Suppressor macrophage treated with lipopolysaccharide for 1 hour (primary cell): ENCODE measurements at places on chromosomes 1 and 21.
A peak's percentile ranks its signal among the peaks of the same experiment; 100 is the strongest.

DNA sequence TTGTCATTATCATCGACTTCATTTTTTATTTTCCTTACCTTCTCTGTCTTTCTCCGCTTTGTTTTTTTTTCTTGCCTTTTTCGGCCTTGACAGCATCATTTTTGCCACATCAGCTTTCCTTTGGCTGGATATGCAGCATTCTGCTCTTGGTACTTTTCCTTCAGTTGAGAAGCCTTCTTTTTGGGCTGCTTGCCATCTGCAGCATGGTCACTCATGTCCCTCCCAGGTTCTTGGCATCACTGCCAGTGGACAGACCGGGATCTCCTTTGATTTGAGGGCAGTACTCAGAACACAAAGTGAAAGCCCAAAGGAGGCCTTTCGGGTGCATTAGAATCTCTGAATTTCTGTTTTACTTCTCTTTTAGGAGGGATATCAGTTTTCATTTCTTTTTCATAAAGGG, 3.7 kb upstream of the PARP1 start:
- no peak for DNase-seq

DNA sequence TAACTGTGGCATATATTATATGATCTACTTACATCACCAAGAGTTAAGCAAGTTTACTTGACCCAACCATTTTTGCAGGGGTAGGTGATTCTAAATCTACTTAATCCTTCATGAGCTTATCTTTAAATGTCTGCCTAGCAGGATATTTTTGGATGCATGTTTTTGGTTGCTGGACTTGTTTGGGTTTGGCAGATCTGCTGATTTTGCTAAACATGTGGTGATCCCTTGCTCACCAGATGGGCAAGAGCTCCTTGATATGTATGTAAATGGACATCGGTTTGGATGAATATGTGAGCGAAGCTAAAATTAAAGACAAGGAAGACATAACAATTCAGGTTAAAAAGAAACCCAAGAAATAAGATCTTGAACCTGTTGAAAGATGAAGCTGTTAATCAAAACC, 36.7 kb downstream of the FMN2 start:
- no peak for DNase-seq

- peak; percentile 83 for DNase-seq
Measured at GRCh38 chr1:181043025-181043888, 9.5 kb downstream of the MR1 start.

- peak; percentile 54 for DNase-seq
Measured at GRCh38 chr1:115332813-115333608, 5.0 kb downstream of the NGF start.

DNA sequence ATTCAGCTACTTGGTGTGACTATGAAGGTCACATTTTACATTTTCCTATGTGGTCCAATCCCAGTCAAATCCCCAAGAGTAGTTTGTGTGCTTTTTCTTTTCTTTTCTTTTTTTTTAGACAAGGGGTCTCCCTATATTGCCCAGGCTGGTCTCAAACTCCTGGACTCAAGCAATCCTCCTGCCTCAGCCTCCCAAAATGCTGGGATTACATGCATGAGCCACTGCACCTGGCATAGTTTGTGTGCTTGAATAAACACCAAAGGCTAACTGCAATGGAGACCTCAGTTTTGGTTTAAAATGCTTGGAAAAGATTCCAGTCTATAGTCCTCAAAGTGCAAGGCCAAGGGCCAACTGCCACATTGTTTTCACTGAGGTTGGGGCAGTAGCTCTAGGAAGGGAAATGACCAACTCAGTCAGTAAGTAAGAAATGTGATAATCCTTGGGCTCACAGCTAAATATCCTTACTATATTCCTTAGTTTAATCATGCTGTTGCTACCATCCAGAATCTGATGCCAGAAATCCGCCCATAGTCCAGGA, 38.6 kb downstream of the EIF2B3 start:
- DNase-seq, result no peak

- DNase-seq, result no peak
Measured at GRCh38 chr1:3732434-3733093, 19.7 kb upstream of the CCDC27 start.

GRCh38 chr1:29649189-29650040, 413.1 kb downstream of the PTPRU start:
- DNase-seq, result no peak

DNA sequence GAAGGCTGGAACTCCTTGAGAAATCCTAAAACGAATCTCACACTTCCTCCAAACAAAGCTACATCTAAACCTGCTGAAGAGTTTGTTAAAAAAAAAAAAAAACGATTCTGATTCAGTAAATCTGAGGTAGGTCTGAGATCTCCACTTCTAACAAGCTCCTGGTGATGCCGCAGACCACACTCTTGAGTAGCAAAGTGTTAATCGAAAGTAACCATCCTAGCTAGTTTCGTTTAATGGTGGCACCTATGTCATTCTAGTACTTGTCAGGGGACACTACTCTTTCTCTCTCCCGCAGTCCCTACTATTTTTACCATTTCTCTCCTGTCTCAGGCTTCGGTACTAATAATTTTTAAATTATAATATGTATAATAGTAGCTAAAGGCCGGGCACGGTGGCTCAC, 2.1 kb downstream of the CLCC1 start:
- DNase-seq, result no peak

DNA sequence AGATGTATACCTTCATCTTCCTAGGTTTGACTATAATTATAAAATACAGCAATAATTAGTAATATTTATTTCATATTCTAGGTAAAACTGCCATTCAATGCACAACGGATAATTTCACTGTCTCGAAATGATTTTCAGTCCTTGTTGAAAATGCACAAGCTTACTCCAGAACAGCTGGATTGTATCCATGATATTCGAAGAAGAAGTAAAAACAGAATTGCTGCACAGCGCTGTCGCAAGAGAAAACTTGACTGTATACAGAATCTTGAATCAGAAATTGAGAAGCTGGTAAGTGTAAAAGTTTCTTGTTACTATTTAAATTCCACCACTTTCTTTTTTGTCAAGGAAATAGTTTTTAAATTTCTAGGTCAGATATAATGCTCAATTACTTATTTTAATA, 30.7 kb downstream of the BACH1 start:
- DNase-seq, result no peak

GRCh38 chr21:46067505-46068201, 30.3 kb upstream of the COL6A2 start:
- no peak for DNase-seq

DNA sequence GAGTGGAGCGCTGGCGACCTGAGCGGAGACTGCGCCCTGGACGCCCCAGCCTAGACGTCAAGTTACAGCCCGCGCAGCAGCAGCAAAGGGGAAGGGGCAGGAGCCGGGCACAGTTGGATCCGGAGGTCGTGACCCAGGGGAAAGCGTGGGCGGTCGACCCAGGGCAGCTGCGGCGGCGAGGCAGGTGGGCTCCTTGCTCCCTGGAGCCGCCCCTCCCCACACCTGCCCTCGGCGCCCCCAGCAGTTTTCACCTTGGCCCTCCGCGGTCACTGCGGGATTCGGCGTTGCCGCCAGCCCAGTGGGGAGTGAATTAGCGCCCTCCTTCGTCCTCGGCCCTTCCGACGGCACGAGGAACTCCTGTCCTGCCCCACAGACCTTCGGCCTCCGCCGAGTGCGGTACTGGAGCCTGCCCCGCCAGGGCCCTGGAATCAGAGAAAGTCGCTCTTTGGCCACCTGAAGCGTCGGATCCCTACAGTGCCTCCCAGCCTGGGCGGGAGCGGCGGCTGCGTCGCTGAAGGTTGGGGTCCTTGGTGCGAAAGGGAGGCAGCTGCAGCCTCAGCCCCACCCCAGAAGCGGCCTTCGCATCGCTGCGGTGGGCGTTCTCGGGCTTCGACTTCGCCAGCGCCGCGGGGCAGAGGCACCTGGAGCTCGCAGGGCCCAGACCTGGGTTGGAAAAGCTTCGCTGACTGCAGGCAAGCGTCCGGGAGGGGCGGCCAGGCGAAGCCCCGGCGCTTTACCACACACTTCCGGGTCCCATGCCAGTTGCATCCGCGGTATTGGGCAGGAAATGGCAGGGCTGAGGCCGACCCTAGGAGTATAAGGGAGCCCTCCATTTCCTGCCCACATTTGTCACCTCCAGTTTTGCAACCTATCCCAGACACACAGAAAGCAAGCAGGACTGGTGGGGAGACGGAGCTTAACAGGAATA, 4.2 kb downstream of the TFAP2E start:
- no peak for DNase-seq

DNA sequence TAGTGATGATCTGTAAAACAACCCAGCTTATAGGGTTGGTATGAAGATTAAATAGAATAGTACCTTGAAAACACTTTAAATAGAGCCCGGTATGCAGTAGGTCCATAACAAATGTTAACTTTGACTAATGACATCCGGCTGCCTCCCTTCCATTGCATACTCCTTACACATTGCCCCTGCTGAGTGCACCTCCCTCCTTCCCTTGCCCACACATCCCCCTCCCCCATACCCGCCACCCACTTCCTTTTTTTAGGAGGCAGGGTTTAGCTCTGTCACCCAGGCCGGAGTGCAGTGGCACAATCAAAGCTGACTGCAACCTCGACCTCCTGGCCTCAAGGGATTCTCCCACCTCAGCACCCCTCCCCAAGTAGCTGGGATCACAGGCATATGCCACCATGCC, 24.4 kb upstream of the ZC3H12A start:
- DNase-seq, result peak; percentile 71

- DNase-seq, result peak; percentile 52
Measured at GRCh38 chr1:184824691-184825323, 70.1 kb upstream of the EDEM3 start.

DNA sequence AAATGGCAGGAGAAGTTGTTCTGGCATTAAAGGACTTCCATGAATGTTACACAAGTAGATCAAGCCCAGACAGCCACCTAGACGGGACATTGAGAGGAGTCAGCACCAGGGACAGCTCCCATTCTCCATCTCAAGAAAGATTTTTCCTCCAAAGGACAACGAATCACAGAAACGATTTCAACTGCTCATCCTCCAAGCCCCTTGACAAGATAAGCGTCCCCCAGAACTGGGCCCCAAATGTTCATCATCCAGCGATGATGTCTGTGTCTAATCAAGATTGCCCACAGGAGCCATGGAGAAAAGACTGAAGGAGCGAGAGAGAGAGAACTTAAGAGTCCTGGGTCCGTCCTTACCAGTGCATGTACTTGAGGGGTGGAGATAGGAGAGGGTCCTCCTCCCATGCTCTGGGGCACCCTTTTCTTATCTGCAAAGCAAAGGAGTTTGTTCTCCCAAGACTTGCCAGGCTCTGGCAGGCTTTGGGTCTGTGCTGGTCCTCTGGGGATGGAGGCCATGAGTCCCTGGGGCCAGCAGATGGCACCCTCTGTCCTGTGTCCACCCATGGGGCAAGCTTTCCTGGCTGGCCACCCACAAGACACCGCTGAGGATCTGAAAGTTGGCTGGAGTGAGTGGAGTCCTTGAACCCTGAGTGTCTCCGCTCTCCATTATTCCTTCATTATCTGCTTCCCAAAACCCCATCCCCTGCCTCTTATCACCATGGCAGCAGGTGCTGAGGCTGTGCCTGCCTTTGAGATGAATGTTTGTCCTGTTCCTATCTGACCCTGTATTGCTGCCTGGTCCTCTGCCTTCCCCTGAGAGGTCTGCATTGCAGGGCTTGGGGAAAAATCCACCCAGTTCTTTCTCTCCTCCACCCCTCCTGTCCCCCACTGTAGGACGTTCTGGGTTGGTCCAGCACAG, 164.6 kb downstream of the ACTL8 start:
- peak; percentile 28 for DNase-seq

- DNase-seq, result no peak
Measured at GRCh38 chr1:9320520-9321479, 28.1 kb downstream of the SPSB1 start.
